ENCODE measurements at places on chromosomes 11 and 22.

DNA sequence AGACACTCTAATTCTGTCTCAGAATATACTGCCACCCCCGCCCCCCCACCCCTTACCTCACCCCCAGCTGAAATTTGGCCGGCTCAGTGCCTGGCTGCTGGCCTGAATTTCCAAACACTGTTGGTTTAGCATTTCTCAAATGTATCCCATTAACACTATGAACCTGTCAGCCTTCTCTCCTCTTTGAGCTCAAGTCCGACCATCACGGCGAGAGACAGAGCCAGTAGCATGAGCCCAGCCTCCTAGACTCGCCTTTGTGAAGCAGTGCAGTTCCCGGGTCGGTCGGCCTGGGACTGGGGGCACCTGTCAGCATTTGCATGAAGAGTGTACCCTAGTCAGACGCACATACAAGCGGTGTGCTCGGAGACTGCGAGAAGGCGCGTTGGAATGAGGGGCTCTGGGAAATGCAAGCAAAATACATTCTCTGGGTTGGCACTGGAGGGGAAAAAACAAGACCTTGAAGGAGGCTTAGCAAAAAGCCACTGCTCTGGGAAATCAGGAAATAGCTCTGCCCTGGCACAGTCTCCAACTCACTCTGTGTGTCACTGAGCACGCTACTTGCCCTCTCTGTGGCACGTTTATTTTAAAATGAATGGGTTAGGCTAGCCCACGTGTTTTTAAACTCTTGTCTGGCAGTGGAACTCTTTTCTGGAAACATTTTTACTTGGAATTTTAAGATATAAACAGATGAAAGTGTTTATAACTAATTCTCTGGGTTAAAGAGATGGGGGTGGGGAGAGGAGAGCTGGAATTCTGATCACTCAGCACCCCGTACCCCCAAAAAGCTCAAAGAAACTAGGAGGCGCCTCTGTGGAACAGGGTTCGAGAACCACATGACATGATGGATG lies 108.3 kb downstream of the TIMP3 start:
- DNase-seq = no peak

GRCh38 chr11:34490304-34490703 lies 23.3 kb downstream of the ELF5 start:
- no peak for DNase-seq

DNA sequence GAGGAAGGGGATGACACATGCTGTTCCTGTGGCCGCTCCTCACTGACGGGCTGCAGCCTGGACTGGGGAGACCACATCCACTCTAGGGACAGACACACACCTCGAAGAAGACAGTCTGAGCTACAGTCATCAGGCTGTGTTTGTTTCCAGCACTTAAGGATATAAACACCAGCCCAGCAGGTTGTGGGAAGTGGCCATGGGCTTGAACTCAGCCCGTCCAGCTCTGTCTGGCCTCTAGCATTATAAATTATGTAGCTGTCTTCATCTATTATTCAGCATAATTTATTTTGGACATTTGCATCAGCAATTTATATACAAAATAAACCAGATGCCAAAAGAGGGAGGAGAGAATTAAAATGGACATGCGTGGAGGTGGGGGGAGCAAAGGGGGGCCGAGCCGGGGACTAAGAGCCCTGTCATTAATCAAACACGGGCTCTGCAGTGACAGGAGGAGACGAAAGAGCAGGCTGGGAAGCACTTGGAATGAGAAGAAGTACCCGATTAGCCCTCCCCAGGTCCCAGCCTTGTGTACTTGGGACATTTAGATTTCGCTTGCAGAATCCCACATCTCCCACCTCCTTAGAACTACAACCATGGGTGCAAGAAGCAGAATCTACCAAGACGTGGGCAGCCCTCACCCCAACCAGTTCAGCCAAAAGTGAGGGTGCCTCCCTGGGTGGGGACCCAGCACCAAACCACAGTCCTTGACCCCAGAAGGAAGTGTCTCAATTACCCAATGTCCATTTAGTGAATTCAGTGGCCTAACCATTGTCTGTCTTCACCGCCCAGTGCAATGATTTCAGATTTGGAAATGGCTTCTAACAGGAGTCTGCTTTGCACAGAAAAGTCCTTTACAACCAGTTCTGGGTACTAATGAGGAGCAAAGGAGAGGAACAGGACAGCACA lies 309.6 kb downstream of the OPCML start:
- DNase-seq = no peak

GRCh38 chr11:105149477-105149876 lies 9.9 kb upstream of the CARD18 start:
- DNase-seq = no peak
